Left ventricle myocardium inferior (tissue), 1 donor: ENCODE measurements at places on chromosomes 1 and 21.
A peak's percentile ranks its signal among the peaks of the same experiment; 100 is the strongest.

- DNase-seq, result no peak
Observed at GRCh38 chr1:201813226-201813625, 15.7 kb upstream of the IPO9 start.

DNA sequence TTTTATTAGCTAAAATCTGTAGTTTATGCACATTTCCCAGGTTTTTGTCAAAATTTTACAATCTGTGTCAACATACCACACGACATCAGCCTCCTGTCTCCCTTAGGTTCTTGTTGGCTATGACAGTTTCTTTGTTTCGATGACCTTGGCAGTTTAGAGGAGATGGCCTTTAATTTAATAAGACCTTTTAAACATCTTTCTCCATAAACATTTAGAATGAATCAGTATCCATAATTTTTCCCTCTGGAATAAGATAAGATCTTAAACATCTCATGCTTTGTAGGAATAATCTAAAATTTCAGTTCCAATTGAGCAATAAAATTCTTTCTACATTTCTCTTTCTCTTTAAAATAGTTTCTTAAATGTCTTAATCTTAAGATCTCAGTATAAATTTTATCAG, 28.7 kb upstream of the DYRK1A start:
- DNase-seq, result no peak

DNA sequence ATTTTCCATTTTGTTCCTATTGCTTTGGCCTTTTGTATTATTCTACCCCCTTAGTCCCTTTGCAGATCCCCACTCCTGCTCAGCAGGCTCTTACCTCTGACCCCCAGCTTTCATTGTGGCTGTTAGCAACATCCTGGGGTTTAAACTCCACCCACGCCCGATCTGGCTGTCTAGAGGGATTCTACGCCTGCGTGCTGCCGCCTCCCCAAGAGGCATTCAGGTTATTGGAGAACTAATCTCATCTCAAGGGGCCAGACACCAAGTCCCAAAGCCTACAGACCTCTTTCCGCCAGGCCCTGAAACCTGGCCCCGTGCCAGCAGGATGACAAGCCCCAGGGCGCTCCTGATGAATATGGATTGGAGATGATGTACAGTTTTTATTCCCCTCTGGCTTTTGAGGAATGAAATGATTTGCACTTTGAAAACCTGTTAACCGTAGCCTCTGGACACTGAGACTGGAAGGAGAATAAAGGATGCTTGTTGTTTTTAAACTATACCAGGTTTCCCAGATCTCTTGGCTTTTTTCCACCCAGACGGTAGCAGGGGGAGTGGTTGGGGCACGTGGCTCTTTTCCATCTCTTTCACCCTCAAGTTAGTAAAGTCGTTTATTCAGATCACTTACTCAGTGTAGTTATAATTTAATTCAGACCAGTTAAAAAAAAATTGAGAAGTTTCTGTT, 14.5 kb upstream of the IKBKE start:
- no peak for DNase-seq

DNA sequence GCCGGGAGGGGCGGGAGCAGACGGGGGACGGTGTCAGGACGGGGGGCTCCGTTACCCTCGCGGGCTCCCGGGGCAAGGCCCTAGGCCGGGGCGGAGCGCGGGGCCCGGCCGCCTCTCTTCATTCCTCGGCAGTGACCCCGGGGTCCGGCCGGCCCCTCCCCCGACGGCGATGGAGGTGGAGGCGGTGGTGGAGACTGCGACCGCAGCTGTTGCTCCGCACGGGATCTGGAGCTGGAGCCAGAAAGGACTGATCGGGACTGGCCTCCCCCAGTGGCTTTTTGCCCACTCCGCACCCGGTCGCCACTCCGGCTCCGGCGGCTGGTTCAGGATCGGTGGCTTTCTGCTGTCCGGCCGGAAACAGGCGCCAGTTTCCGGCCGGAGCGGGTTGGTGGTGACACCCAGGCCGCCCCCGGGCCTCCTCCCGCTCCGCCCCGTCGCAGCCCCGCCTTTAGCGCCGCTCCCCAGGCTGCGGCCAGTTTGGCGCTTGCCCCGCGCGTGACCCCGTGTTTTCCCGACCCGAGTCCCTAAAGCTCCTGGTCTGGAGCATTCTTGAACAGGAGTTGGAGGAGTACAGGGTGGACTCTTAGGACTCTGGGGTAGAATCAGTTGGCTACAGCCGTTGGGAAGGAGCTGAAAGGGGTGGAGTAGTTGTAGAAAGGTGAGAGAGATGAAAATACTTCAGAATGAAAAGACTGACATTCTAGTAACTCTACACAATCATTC, at the start of gene OTUD7B:
Gene OTUD7B (minus strand): TSS at position 334 of the 723 bp plus-strand sequence. CDS start 33,216 bp downstream, outside the sequence.
- peak; percentile 89 for DNase-seq

DNA sequence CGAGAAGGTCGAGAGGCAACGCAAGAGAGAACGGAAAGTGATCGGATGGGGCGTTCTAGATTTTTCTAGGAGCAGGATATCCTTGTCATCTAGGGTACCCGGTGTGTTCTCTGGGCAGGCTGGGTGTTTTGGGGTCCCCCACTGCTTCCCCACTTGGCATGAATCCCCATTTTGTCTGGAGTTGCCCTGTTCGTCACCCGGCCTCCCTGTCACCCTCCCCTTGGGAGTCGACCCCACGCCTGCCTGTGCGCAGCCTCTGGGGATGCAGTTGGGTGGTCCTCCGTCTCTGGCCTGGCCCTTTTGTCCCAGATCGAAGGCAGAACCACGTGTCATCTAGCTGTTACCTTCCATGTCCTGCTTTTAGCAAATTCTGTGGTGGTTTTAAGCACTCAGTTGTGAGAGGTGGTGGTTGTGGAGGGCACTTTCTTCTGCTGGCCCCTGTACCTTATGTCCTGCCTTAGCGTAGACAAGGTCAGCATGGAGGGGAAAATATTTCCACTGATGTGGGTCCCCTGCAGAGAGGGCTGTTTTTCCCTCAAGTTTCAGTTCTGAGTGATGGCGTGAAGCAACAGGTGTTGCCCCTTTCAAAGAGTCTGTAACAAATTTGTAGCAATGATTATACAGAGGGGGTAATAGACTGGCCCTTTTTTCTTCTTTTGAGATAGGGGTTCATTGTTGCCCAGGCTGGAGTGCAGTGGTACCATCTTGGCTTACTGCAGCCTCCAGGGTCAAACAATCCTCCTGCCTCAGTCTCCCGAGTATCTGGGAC, 35.6 kb downstream of the CHAF1B start:
- DNase-seq, result no peak

GRCh38 chr1:212951126-212951946, 995 bp downstream of the VASH2 start:
- no peak for DNase-seq

- DNase-seq, result no peak
Observed at GRCh38 chr1:51919684-51920083, 41.2 kb upstream of the NRDC start.

GRCh38 chr1:157044326-157044725, 1.2 kb downstream of the ARHGEF11 start:
- no peak for DNase-seq

- no peak for DNase-seq
Observed at GRCh38 chr1:75079538-75080290, 54.5 kb upstream of the LHX8 start.

- DNase-seq, result no peak
Observed at GRCh38 chr1:58094221-58094620, 452.3 kb downstream of the OMA1 start.

- DNase-seq, result peak; percentile 98
Observed at GRCh38 chr1:234997201-234997895, 131.3 kb downstream of the TOMM20 start.

- DNase-seq, result no peak
Observed at GRCh38 chr1:159804924-159805323, 2.8 kb downstream of the FCRL6 start.

GRCh38 chr21:33802481-33802880, 113.1 kb downstream of the ATP5PO start:
- no peak for DNase-seq

GRCh38 chr1:1086911-1087341, 12.8 kb upstream of the RNF223 start:
- peak; percentile 12 for DNase-seq

DNA sequence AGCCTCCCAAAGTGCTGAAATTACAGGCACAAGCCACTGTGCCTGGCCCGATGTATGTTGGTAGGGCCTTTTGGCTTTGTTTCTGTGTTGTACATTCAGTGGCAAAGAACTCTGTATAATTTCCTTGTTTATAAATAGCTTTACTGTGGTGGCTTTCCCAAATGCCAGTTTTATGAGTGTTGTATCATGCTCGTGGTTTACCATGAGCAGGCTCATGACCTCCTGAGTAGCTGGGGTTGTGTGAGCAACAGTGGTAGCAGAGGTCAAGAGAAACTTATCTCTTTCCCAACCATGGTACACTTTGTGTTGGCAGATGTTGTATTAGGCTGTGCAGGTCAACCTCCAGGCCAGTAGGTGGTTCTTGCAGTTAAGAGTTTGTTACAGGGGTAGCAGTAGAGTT, 420.4 kb upstream of the BEND5 start:
- no peak for DNase-seq

DNA sequence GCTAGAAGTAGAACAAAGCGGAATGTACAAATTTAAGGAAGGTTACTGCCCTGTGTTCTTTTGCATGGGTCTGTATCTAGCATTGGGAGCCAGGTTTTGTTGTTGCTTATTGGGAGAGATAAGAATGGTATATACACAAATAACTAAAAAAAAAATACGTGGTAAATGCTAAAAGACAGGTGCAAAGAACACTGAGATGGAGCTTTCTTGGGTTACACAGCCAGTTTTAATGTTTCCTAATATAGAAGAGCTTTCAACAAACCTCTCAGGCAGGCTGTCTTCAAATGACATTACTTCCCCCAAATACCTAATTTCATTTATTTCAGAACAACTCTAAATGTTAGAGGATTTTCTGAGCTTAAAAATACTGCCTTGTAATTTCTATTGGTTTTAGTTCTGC, 1.4 kb upstream of the MDM4 start:
- DNase-seq, result no peak

DNA sequence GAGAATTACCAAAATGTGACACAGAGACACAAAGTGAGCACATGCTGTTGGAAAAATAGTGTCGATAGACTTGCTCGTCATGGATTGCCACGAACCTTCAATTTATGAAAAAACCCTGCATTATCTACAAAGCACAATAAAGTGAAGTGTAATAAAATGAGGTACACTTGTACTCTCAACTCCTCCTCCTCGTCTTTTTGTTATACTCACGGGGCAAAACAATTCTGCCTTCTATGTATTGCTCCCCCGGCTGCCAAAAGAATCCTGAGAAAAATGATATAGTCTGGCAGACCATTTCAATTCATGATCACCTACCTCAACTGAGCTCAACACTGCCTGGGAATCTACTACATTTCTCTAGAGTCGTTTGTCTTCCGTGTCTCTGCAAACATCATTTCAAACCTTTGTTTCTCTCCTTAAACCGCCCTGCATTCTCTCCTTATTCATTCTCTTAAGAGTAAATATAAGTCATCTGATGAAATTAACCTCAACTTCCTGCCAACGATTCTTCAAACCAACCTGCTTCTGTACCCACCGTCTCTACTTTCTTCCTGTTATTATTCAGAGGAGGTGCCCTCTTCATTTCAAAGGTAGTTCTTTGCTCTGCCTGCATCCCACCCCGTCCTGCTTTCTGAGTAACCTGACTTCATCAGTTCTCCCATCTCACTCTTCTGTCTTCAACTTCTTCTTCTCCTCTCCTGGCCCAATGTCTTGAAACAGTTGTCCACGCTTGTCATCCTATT, 12.9 kb upstream of the IL19 start:
- no peak for DNase-seq

DNA sequence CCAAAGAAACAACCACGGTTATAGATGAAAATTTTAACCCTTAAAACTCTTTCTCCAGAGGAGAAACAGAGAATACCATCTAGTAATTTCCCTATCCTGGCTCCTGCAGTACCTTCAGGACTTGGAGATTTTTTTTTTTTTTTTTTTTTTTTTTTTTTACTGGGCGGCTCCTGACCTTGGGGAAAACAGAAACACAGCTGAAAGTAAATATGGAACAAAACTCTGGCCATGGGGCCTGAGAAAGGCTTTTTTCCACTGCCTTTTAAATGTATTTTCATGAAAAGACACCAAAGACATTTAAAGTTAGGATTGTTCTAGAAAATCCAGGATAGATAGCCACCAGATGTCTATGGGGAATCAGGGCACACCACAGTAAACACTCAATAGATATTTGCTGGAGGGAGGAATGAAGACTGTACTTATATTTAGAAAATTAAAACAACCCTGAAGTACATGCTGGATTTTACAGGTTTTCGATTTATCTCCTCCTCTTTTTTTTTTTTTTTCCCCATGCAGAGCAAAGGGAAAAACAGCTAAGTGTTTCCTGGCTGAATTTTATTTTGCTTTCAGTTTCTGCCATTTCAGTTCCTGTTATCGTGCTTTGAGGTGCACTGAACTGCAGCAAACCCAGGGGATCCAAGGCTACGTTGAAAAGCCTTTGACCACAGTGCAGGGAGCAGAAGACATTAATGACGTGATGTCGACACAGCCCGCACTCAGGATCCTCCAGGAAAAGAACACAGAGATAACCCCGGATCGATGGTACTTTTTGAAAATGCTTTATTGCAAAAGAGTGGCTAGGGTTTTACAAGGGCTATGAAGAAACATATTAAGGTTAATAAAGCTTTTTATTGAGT, 35.7 kb upstream of the CNN3 start:
- no peak for DNase-seq

- DNase-seq, result no peak
Observed at GRCh38 chr1:104761961-104762570, 1012.4 kb downstream of the AMY1C start.

GRCh38 chr1:221171768-221172167, 292.5 kb downstream of the HLX start:
- DNase-seq, result no peak

GRCh38 chr1:222600281-222600680, 10.5 kb upstream of the TAF1A start:
- no peak for DNase-seq

DNA sequence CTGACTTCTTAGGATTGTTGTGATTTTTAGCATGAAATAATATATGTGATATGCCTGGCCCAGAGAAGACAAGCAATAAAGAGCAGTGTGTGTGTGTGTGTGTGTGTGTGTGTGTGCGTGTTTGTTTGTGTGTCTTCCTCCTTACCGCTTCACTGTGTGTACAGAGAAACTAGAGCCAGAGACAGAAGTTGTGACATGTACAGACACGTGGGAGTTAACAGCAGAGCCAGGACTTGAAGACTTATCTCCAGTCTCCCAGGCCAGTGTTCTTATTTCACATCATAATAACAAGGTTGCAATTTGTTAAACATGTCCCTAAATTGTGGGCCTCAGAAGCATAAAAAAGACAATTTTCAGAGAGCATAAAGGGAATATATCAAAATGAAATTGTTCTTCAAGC, 192.0 kb upstream of the JUN start:
- no peak for DNase-seq

GRCh38 chr1:1610796-1611195, 4.5 kb upstream of the MIB2 start:
- DNase-seq, result no peak

DNA sequence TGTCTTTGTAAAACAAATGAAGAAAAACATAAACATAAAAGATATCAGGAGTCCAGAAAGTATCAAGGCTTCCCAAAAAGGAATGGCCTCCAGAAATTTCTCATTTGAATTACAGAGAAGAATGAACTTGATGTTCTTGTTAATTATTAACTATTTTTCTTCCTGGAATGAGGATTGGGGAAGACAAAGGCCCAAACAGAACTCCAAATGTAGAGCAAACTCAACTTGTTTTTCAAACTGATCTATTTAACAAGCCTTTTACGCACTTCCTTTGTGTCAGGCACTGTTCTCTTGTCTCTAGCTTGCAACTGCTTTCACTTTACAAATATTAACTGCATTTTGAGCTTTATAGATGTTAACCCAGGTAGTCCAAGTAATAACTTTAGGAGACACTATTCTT, 45.5 kb downstream of the LAMC2 start:
- no peak for DNase-seq

- DNase-seq, result no peak
Observed at GRCh38 chr1:183164340-183164739, 21.7 kb upstream of the LAMC2 start.
